SIG-M5 (cell line): ENCODE measurements at places on chromosomes 13 and 19.

DNA sequence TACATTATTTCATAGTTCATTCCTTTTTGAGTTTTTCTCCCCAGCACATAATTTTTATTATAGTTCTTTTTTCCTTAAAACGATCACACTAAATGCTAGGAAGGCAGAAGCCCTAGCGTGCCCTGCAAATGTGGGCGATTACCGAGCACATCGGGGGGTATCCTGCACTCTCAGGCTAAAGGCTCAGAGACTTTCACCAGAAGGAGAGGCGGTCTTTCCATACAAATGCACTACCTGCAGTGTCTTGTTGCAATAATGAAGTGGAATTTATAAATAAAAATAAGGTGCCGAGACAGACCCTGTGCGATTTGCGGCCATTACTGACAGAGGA lies 29.3 kb upstream of the SPACA7 start:
- no peak for DNase-seq

- no peak for DNase-seq
Observed at GRCh38 chr19:10864538-10864899, 6.8 kb upstream of the CARM1 start.

DNA sequence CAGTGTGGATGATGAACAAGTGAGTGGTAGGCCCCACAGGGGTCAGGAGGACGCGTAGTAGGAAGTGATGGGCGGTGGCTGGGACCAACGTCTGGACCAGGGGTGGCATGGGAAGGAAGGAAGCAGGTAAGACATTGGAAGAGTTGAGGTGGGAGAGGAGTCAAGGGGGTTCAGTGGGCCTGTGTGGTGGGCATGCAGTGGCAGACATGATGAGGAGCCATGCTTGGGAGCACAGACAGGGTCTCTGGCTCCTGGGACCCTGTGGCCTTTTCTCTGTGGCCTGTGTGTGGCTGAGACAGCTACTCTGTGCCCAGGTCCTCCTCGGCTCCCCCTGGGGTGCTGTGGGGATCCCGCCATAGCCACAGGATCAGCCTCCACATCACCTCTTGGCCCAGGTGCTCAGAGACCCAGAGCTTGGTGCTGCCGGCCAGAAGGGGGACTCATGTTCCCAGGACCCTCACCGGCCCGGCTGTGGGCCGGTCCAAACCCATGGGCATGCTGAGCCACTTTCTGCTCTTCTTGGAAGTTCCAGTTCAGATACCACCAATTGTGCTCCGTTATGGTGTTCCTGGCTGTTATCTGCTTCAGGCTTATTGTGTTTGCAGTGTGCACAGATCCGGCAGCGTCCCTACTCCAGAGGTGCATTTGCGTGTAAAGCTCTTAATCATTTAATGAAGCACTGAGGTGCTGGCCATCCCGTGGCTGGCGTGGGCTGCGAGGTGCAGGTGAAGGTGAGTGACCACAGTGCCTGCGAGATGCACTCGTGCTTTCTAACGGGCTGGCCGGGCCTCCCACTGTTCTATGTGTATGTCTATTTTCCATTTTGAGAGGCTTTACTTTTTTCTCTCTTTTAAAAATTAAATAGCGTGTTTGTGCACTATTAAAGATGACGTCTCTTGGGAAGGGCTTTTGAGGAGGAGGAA lies 147.9 kb downstream of the TEX29 start:
- DNase-seq, result no peak

DNA sequence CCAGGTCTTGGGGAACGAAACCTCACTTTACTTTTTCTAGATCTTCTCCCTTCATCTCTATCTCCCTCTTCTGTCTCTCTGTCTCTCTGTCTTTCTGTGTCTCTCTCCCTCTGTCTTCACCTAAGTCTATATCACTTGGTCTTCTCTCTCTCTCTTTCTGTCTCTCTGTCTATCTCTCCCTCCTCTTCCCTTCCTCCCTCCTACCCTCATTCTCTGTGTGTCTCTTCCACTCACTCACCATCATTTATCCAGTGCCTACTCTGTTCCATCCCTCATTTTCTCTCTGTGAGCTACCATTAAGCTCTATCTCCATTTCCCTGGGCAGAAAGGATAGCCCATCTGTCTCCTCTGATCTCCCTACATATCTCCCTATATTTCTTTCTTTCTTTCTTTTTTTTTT lies 32.2 kb upstream of the FBL start:
- no peak for DNase-seq

- DNase-seq, result no peak
Observed at GRCh38 chr13:112674412-112675365, 15.1 kb upstream of the ATP11A start.

DNA sequence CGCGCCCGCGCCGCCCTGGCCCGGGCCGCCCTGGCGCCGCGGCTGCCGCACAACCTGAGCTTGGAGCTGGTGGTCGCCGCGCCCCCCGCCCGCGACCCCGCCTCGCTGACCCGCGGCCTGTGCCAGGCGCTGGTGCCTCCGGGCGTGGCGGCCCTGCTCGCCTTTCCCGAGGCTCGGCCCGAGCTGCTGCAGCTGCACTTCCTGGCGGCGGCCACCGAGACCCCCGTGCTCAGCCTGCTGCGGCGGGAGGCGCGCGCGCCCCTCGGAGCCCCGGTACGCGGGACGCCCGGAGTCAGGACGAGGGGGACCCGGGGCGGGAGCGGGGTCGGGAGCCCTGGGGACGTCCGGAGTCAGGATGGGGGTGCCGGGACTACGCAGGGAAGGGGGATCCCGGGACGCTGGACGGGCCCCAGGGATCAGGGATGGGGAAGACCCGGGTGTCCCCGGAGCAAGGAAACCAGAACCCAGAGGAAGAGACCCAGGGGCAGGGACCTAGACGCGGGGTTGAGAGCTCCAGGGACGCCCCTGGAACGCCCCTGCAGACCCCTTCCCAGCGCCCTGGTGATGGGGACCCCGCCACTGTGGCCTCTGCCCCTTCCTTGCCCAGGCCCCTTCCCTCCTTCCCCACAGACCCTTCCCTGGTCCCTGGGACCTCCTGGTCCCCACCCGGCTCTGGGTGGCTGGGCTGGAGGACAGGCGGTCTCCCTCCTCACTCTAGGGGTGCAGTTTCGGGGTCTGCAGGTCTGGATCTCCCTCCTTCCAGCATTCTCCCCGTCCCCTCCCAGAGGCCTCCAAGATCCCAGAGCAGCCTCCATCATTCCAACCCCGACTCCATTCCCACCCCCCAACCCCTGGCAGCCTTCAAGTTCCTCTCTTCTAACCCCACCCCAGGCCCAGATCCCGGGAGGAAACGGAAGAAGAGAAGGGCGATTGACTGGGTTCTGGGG lies 645 bp downstream of the GRIN3B start:
- DNase-seq, result no peak

GRCh38 chr19:3633559-3633988 lies 7.0 kb upstream of the CACTIN start:
- no peak for DNase-seq

- no peak for DNase-seq
Observed at GRCh38 chr13:99057310-99057975, 79.6 kb upstream of the DOCK9 start.

DNA sequence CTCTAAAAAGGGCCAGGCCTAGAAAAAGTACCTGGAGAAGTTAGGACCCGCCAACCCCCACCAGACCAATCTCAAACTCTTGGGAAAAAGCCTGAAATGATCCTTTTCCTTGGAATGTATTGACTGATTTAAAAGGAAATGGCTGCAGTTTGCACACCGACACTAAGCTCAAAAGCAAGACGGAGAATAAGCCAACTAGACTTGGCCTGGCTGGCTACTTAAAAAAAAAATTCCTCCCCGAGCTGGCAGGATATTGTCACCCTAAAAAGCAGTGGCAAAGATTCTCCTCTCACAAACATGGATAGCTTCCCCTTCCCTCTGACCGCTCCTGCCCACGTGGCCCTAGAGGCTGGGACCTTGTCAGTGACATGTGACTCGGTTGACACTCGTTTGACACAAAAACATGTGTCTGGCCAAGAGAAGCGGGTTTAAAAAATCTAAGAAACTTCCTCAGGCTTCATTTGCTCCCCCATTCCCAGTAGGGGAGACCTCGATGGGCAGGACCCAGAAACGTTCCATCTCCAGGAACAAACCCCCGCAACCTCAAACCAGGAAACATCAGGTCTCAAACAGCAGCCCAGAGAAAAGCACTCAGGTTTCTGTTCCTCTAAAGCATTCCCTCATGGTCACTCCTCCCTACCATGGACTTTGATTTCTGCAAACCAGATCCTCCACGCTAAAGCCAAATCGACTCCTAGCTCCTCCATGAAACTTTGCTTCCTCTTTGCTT lies 1.3 kb downstream of the RFX1 start:
- DNase-seq, result no peak

- no peak for DNase-seq
Observed at GRCh38 chr13:74479124-74479523, 344.9 kb upstream of the KLF12 start.

DNA sequence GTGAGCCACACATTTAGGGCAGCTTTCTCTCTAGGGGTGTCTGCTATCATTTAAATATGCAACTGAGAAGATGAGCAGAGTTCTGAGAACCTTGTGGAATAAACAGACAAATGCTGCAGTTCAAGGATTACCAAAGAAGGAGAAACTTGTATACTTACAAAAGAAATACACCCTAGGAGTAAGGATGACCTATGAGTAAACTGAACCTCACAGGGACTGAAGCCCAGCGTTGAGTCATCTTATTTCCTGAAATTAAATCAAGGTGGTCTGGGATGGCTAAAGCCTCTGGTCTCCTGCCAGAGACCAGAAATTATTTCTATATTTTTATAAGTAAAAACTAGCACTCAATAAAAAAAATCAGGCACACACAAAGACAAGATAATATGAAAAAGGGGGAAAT lies 40.1 kb downstream of the FAM216B start:
- no peak for DNase-seq

- no peak for DNase-seq
Observed at GRCh38 chr13:87538366-87539052, 132.7 kb upstream of the SLITRK5 start.

- DNase-seq, result no peak
Observed at GRCh38 chr13:79290595-79291244, 115.3 kb downstream of the RBM26 start.

GRCh38 chr13:103178986-103179943 lies 113.0 kb upstream of the SLC10A2 start:
- DNase-seq, result no peak

GRCh38 chr13:101140087-101140770 lies 276.1 kb downstream of the NALCN start:
- no peak for DNase-seq
